ENCODE measurements at places on chromosomes 7 and 10.

DNA sequence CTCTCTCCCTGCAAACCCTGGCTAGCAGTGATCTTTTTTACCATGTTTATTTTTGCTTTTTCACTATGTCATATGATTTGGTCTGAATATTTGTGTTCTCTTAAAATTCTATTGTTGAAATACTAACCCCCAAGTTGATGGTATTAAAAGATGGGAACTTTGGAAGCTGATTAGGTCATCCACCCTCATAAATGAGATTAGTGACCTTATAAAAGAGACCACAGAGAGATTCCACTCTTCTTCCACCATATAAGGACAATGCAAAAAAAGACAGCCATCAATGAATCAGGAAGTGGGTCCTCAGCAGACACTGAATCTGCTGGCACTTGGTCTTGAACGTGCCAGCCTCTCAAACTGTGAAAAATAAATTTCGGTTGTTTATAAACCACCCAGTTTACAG is 112.8 kb upstream of the KCND2 start:
- no peak for DNase-seq

- DNase-seq: no peak
Observed at GRCh38 chr10:70430493-70431445, 10.7 kb downstream of the NODAL start.

DNA sequence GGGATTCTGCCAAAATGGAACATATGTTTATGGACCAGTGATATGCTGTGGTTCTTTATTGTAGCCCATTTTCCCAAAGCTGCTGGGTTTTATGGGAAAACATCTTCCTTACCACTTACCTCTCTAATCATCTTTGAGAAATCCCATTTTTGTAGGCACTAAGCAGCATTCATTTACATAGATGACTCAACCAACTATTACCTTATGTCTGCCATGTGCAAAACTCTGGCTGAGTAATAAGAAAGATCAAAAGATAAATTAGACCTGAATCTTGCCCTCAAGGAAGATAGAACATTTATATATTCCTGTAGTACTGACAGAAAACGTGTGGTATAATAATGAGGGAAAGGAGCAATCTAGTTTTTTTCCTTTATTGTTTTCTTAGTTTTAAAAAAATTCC is 24.3 kb downstream of the CBLL1 start:
- no peak for DNase-seq

GRCh38 chr10:11887381-11888227 is 64.4 kb downstream of the PROSER2 start:
- DNase-seq: no peak

GRCh38 chr7:29538389-29538788 is 25.2 kb upstream of the PRR15 start:
- DNase-seq: no peak

- DNase-seq: no peak
Observed at GRCh38 chr7:94355454-94355853, 39.2 kb upstream of the COL1A2 start.

DNA sequence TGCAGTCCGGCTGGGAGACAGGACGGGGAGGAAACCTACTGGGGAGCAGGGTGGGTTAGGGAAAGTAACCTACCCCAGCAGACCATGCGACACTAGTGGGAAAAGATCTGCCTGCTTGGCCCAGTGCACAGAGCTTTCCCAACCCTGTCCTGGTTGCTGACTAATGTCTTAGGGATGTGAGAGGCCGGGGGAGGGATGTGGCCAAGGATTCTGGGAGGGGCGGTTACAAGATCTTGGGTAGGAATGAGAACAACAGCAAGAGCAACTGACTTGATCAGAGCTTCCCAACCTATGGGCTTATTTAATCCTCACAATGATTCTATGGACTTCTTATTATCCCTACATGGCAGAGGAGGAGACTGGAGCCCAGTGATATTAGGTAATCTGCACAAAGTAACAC is 24.0 kb upstream of the EIF5AL1 start:
- DNase-seq: no peak

GRCh38 chr7:47179812-47180515 is 401.9 kb downstream of the TNS3 start:
- DNase-seq: peak; percentile 24

DNA sequence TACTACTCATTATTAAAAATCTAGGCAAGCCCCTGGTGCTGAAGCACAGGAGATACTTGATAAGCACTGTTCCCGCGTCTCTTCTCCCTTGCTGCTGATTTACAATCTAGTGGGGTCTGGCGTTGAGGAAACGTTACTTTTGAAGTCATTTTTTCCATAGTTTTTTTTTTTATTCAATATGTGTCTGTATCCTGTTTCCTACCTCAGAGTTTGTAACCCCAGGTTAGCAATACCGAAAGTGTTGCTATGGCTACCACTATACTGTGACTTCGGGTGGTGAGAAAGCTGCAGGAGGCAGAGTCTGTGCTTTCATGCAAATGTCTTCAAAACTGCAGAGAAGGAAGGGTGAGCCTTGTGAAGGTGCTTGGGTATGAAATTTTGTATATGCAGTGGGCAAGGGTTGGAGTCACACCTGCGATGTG is 458.8 kb upstream of the GHITM start:
- DNase-seq: peak; percentile 17

- DNase-seq: peak; percentile 92
Observed at GRCh38 chr10:101830322-101831168, 12.3 kb upstream of the OGA start.

DNA sequence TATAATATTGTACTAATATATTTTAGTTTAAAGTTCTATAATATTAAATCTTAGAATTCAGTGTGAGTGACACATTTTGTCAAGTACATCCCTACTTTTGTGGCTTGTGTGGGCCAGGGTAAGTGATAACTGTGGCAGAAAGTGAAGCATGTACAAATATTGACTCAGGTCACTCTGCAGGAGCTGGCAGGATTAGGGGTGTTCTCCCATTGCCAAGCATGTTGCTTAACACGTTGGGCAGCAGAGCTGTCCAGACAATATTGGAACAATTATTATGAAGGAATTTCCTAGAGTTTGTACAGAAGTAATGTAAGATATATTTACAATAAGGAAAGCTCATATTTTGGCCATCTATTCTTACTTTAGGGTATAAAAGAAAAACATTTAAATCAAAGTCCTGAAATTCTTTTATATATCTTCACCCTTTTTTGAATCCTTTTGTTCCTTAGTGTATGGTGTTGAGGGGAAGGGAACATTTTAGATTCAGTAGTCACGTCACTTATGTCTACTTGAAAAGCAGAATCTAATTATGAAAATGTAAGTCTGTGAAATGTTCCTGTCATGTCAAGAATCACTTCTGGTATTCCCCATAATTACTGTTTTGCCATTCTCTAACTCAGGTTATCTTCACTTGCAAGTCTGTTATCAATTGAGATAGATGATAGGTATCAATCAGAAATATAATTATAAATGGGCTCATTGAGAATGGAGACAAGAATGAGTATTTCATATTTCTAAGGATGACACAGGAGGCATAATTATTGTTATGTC is 4.0 kb downstream of the HDAC9 start:
- no peak for DNase-seq

GRCh38 chr10:126250045-126250444 is 138.2 kb downstream of the ADAM12 start:
- no peak for DNase-seq

DNA sequence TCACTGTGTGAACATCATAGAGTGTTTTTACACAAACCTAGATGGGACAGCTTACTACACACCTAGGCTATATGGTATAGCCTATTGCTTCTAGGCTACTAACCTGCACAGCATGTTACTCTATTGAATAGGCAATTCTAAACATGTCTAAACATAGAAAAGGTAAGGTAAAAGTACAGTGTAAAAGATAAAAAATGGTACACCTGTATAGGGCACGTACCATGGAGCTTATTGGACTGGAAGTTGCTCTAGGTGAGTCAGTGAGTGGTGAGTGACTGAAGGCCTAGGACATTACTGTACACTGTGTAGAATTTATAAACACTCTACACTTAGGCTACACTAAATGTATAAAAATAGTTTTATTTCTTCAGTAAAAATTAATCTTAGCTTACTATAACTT is 182.0 kb upstream of the THSD7A start:
- DNase-seq: no peak

GRCh38 chr10:32461203-32461602 is 15.3 kb downstream of the CCDC7 start:
- DNase-seq: no peak

DNA sequence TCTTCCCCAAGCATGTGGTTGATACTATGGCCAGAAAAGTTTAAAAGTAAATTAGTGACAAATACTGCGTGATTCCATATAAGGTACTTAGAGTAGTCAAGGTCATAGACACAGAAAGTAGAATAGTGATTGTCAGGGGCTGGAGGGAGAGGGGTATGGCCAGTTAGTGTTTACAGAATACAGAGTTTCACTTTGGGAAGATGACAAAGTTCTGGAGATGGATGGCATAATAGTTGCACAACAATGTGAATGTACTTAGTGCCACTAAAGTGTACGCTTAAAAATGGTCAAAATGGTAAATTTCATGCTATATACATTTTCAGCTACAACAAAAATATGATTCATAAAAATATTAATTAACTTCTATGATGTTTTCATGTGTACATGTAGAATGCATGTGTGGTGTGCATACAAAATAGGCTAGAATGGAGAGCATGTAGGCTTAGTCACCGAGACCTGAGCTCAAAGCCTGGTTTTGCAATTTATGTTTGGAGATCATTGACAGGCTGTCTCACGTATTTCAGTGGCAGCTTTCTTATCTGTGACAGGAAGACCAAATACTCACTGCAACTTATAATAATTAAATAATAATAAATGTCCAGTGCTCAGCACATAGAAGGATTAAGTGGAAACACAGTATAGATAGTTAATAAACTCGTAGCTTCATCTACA is 625.6 kb downstream of the SUGCT start:
- no peak for DNase-seq

GRCh38 chr7:138243430-138243829 is 167.2 kb downstream of the AKR1D1 start:
- no peak for DNase-seq
